ENCODE measurements at places on chromosomes 5 and 9.
A peak's percentile ranks its signal among the peaks of the same experiment; 100 is the strongest.

- DNase-seq: no peak
Measured at GRCh38 chr5:158119961-158120723, 261.2 kb upstream of the CLINT1 start.

- no peak for DNase-seq
Measured at GRCh38 chr5:81826128-81826527, 75.2 kb upstream of the SSBP2 start.

DNA sequence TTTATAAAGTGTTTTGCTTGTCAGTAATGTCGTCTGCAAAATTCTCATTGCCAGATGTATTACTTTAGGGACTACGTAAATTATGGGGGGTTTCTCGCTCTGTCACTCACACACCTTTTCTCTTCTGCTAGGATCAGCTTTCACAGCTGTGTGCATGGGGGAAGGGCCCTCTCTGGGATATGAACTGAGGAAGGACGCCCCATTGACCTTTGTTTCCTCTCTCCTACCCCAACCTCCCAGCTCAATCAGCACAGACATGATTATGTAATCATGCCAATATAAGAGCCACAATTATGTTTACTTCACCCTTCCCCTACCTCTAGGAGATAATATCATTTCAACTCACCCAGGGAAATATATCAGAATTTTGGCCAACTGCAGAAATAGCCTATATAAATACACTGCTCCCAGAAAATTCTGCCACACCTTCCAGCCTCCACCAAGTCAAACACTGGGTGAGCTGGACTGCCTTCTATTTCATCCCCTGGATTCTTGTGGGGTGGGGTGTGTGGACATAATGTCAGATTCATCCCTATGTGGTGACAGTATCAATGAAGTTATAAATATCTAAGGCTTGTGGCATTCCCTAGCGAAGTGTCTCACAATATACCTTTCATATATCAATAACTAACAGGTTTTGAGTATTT lies 12.6 kb upstream of the SEMA5A start:
- DNase-seq: no peak

DNA sequence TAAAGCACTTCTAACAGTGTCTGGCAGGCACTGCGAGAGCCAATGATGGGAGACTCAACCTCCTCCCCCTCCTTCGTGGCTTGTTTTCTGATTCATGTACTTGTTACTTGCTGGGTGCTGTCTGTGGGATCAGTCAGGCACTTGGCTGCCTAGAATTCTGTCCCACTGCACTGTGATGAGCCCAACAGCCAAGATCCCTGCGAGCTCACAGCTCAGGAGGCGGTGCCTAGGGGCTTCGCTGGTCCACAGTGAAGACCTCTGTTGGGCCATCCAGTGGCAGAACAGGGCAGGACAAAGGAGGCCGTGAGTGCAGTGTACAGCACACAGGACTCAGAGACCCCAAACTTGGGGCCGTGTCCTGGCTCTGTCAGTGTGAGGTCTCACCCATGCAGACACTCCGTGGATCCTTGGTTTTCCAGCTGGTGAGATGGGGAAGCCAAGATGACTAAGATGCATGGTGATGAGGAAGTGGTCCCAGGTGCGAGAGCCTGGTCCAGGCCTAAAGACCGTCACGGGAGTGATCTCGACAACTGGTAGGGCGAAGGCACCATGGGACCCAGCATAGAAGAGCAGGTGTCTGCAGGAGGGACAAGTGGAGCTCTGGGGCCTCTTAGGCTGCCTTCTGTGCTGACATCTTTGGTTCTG lies 19.5 kb downstream of the MYMK start:
- DNase-seq: no peak

DNA sequence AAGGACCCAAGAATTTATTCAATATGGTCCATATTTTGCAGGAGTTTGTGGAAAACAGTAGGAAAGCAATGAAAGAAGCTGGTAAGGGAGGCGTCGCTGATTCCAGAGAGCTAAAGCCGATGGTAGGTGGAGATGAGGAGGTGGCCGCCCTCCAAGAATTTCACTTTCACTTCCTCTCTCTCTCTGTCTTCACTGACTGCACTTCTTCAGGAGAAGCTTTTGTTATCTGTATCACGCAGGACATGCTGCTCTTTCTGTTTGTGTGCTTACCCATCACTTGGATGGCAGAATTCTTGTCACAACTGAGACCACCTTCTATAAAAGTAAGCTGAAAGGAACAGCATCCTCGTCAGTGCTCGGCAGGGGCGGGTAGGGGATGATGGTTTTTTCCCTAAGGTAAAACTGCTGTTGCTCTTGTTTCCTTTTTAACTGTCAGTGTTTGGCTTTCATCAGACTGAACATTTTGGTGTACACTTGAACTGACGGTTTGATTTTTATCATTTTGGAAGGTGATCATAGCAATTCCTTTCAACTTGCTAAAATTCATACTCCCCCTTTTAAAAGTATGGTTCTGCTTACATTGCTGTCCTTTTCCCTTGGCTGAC lies 62.4 kb upstream of the FSD1L start:
- peak; percentile 74 for DNase-seq

DNA sequence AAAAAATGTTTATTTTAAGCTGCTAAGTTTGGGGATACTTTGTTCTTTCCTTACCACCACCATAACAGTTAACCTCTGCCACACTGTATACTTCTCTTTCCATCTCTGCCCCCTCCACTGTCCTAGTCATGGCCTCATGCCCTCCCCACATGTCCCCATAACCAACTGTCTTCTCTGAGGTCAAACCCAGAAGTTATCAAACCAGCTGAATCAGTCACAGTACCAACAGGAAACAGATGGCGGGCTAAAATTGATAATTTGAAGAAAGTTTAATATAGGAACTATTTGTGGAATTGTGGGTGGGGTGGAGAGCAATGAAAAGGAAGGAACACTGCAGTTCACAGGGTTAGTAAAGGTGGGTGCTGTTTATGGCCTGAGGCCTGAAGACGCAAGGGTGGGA lies 5.7 kb upstream of the DCTN4 start:
- DNase-seq: no peak

DNA sequence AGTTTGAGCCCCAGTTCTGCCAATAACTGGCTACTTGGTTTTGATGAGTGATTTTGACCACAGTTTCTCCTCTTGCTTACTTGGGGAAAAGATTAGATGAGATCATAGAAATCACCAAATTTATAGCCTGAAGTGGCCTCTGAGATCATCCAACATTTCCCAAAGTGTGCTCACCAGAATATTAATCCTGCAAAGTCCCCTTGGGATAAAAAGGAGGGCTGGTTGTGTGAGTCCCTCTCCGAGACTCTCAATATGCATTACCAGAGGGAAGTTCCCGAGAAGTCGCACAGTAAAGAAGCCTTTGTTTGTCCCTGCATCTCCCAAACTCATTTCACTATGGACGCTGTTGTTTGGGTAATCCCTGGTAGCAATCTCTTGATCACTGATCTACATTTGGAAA lies 88.4 kb upstream of the ADRA1B start:
- DNase-seq: no peak

GRCh38 chr5:14816999-14817761 lies 54.4 kb downstream of the ANKH start:
- no peak for DNase-seq

DNA sequence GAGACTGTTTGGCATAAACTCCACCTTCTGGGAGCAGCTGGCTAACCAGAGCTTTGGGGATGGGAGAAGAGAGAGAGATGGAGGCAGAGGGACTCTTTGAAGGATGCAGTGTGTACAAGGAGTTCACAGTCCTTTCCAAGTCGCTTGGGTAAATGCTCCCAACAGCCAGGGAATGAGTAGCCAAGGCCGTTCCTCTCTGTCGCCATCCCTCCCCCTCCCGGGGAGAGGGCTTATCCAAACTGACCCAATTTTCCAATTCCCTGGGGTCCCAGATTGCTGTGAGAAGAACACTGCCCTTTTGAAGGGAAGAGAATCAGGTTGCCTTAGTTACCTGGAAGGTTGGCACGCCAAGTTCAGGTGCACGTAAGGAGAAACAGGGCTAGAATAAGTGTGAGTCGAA lies 7.9 kb downstream of the WWC1 start:
- no peak for DNase-seq

DNA sequence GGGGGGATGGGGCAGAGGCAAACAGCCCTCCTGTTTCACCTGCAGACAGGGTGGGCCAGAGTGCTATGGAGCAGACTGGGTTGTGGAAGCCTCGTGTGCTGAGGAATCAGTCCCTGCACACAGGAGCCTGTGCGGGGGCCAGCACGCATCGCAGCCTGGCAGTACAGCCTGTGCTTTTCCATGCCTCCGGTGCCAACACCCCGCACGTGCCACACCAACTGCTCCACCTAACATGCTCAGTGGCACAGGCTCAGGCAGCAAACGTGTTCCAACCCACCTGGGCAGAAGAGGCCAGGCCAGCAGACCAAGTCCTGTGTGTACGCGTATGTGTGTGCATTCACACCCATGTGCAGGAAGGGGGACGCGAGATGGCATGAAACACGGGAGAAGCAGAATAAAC lies 37.4 kb upstream of the FBXW11 start:
- DNase-seq: no peak

- DNase-seq: no peak
Measured at GRCh38 chr5:108238461-108238860, 143.4 kb downstream of the FBXL17 start.

GRCh38 chr5:60223342-60223741 lies 329.8 kb upstream of the PDE4D start:
- DNase-seq: no peak

GRCh38 chr5:54643685-54644106 lies 126.1 kb downstream of the SNX18 start:
- DNase-seq: no peak

GRCh38 chr9:15469406-15469805 lies 41.4 kb downstream of the PSIP1 start:
- DNase-seq: no peak

Data from NAMALWA (cell line).